ENCODE measurements at places on chromosomes 4 and X. TPM values are rescaled to one million over a fixed set of nuclear protein-coding genes. Genes with fewer than 3 reads are reported as not detected.

Gene NFXL1
- total RNA-seq: 10.5 TPM

Gene SORCS2
- 0.19 TPM for total RNA-seq

Gene RFC1
- 46.2 TPM for total RNA-seq

Gene MAGEH1
- total RNA-seq: 47.2 TPM

All from regular cardiac myocyte (primary cell).